ENCODE measurements at places on chromosomes 2 and 18.
A peak's percentile ranks its signal among the peaks of the same experiment; 100 is the strongest.

- DNase-seq: no peak
Observed at GRCh38 chr2:132404056-132404455, 12.5 kb upstream of the GPR39 start.

DNA sequence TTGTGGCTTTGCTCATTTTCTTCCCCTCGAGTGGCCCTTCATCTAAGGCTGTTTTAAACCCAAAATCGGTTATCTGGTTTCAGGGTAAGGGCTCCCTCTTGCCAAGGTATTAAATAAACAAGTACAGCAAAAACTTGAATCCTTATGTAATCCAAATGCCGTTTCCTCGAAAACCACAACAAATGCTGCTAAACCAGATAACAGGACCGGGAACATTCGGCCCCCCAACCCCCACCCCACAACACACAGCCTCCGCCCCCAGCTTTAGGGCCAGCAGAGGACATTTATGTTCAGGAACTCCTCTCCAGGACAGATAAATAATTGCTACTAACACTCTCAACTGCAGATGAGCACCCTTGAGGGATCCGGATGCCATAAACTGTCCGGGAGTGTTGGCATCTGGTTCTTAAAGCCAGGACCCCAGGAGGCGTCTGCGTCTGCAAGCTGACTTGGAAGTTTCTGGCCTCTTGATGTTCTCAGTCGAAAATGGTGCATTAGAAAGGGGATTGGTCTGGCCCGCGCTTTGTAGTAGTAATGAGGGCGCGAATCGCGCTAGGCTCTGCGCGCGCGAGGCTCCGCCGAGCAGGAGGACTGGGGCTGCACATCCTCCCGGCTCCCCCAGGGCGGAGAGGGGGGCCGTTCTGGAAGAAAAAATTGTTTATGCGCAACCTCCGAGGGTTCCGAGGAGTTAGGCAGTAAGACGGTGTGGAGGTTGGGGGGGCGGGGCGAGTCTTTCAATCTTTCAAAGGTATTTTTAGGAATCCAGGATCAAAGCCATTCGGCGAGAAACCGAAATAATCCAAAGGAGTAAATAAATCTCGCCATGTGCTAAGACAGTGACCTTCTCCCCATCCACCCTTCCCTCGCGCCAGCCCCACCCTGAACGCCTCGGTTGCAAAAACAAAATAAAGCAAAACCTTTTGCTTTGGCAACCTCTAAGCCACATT, 3.9 kb upstream of the ID2 start:
- no peak for DNase-seq

GRCh38 chr2:53403792-53404413, 363.7 kb upstream of the CHAC2 start:
- no peak for DNase-seq

- DNase-seq: peak; percentile 6
Observed at GRCh38 chr18:46916551-46917107, 678 bp downstream of the PIAS2 start.

- no peak for DNase-seq
Observed at GRCh38 chr2:45009303-45009927, at the start of gene SIX2. TSS of gene SIX2 (minus strand) at chr2:45009452. CDS start at chr2:45009110, 342 bp downstream.

DNA sequence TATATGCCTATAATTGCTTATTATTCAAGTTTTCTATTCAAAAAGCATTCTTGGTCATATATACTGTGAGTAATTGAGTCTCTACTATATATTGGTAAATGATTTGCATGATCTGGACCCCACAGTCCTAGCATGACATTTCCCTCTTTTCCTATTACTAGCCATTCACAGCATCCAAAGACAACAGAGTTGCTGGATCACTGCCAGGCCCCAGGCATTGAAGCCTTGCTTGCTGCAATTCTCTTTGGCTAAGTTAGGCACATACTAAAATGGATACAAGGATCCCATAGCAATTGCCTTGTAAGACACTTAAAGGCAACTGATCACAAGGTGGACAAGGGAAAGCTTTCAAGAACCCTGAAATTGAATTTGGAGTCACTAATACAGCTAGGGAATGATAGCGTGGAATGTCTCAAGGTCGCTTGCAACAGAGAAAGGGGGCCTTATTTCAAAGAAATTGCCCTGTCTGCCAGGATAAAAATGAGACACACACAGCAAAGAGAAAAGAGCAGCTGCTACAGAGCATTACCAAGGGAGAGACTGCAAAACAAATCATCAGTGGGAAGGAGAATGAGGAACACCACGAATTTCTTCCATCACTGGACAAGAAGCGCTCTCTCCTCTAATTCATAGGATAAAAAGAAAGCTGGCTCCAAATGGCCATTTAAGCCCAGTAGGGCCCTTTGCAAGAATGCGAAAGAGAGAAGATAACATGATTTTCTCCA, 77.1 kb upstream of the EPHA4 start:
- DNase-seq: no peak

GRCh38 chr2:105175231-105175630, 66.3 kb upstream of the GPR45 start:
- no peak for DNase-seq

Data from activated T-helper 1 cell treated with Interleukin-2 at 50 U/mL for 16 hours (primary cell).